C1 segment of cervical spinal cord (tissue), 14 donors: ENCODE measurements at places on chromosomes 6 and 20.

DNA sequence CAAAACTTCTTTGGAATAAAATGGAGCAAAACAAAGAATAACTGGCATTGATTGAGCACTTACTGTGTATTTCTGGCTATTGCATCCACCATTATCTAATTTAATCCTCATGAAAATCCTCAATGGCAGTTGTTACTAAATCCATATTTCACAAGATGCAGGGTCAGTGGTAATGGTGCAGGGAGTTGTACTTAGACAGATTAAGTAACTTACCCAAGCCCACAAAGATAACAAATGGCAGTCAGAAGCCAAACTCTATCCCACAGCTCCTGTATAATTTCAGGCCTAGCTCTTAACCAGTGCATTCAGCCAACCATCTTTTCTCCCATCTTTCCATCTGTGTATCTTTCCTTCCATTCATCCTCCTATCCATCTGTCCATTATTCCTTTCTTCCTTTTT, 29.3 kb upstream of the SSTR4 start:
- no peak for DNase-seq

GRCh38 chr6:112886415-112886814, 539.3 kb downstream of the RFPL4B start:
- no peak for DNase-seq

GRCh38 chr6:169943241-169944060, 192.0 kb downstream of the ERMARD start:
- no peak for DNase-seq

GRCh38 chr6:169343886-169344749, 90.5 kb upstream of the THBS2 start:
- DNase-seq, result no peak

DNA sequence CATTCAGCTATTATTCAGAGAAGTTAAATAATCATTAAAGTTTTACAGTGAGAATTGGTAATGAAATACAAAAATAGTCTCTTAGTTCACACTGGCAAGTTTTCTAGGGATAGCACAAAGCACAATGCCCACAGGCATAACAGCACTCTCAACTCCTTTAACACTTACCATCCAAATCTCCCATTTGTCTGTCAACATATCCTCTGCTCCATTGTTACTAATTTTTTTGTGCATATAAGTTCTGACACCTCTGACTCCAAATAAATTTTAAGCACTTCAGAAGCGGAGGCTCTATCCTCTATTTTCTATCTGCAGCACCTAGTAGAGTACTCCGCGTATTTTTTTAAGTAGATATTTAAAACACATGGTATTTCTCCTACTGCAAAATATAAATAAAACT, 15.6 kb upstream of the RSPO3 start:
- DNase-seq, result no peak
